ENCODE measurements at places on chromosomes 7 and 10.

DNA sequence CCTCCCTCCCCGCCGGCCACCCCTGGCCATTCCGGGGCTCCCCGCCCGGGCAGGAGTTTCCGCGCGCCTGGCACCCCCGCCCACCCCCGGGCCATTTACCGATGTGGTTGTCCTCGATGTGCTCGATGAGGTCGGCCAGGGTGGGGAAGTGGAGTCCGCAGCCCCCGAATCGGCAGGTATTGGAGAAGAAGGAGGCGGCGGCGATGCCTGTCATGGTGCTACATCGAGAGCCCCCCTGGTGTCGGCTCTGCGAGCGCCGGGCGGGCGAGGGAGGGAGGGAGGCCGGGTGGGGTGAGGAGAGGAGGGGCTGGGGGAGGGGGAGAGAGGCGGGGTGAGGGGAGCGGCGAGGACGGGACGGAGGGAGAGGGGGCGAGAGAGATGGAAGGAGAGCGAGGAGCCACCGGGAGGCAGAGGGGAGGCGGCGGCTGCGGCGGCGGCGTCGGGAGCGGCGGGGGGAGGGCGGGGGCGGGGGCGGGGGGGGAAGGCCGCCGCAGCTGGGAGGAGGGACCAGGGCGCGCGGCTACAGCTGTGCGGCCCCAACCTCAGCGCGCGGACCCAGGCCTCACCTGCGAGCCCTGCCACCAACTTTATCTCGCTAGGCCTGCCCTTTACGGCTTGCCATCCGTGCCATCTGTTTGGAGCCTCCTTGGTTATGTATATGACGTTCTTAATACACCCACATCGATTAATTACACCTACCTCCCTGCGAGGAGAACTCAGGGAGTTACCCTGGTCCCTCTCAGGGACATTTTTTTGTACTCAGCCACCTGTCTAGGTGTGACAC lies at the start of gene JAZF1:
TSS of gene JAZF1 (minus strand) at position 432 of the 784 bp plus-strand sequence.
- peak; percentile 84 for DNase-seq

GRCh38 chr10:3766046-3766756 lies 18.8 kb downstream of the KLF6 start:
- DNase-seq: no peak

DNA sequence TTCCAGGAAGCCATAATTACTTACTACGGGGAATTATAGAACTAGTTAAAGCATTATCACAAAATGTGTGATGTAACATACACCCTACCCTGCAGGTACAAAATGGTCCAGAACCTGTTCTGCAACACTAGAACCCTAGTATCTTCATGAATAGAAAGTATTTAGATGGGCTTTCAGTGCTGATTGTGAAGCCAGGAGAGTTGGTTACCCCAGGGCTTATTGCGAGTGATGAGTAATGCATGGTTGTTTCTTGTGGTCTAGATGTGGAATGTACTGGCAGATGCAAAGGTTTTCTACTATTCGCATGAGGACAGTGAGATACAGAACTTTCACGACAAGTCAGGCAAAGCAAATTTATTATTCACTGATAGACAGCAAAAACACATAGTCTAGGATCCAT lies 33.6 kb upstream of the AGR3 start:
- DNase-seq: peak; percentile 35

DNA sequence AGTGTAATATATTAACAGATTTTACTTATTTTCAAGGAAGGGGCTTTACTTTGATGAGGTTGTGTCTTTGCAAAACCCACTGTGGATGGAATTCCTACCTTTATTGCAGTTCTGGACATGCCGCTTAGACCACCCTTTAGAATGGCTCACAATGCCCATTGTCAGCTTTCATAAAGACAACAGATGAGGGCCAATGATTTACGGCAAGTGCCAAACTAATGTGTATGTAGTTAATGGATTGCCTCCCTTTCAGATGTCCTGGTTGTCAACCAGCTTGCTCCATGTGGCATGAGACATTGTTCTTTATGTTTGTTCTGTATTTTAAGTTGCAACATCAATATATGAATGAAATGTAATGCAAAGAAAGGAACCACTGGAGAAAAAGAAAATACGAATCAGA lies 35.0 kb upstream of the ELMO1 start:
- no peak for DNase-seq

All from mesendoderm (in vitro differentiated cells).